Left renal cortex interstitium (tissue), 4 donors: ENCODE measurements at places on chromosomes 13 and 19.
A peak's percentile ranks its signal among the peaks of the same experiment; 100 is the strongest.

- no peak for DNase-seq
These were observed 7.8 kb upstream of the OR7C2 start for GRCh38 chr19:14933506-14933905.

DNA sequence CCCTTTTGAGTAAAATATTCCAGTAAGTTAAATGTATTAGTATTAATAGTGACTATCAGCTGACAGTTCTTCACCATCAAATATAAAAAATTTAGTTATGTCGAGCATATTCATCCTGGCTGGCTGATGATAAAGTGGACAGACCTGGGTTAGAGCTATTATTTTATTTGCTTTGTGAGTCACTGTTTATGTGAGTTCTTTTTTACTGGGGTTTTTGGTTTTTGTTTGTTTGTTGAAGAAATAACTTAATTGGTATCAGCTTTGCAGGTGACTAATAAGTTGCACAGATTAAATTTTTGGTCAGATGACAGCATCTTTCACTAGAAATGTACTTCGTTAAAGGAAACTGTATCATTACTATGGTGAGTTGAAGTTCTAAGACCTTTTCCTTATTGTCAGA, 224.7 kb downstream of the GGACT start:
- no peak for DNase-seq

DNA sequence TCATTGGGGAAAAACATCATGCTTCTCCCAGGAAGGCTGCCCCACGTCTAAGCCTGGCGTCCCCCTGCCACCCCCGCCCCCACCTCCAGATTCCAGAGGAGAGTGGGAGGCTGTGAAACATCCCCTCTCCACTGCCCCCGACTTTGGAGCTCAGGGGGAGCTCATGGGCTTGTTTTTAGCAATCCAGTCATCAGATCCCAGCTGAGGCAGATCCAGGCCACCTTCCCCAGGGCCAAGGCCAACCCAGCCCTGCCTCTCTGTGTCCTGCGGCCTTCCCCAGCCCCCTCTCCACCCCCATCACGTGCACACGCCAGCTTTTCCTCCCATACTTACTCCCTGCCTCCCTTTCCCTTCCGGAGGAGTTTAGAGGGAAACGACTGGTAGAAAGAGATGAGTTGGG, 38.8 kb downstream of the SHISA2 start:
- no peak for DNase-seq

DNA sequence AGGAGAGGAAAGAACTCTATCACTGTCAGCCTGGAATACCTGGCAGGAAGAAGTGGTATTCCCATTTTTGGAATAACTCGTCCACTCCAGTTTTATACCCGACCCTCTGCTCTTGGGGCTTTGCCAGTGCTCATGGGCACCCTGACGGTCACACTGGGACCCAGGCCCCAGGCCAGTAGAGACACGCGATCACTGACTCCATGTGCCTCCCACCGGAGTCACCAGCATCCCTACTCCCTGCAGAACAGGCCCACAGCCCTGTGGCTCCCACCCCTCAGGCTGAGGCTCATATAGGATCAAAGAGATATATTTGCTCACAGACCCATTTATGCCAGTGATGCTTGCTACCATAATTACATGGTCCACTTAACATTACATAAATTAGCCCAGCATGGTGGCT, 3.5 kb downstream of the GRTP1 start:
- no peak for DNase-seq

- DNase-seq = no peak
These were observed 14.0 kb downstream of the NKPD1 start for GRCh38 chr19:45146741-45147205.

DNA sequence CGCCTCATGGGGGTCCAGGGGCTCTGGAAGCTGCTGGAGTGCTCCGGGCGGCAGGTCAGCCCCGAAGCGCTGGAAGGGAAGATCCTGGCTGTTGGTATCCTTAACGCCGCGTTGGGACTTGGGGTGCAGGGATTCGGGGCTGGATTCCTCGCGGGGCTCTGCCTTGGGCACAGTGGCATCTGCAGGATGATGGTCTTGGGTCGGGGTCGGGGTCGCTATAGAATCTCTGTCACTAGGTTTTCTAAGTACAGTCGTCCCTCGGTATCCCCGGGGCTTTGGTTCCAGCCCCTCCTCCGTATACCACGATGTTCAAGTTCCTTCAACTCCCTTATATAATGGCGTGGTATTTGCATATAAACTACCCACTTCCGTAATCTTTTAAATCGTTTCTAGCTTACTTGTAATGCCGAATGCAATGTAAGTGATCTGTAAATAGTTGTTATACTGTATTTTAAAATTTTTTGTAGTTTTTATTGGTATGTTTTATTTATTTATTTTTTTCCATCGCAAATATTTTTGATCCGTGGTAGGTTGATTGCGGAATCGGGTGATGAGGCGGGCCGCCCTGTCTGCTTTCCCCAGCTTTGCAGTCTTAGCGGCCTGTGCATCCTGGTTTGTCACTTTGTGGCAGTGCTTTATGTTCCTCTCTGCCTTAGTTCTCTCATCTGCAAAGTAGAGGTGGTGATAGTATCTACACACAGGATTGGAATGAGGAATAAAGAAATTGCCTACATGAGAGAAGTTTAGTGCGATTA, 606 bp downstream of the ERCC5 start:
- DNase-seq = peak; percentile 24

DNA sequence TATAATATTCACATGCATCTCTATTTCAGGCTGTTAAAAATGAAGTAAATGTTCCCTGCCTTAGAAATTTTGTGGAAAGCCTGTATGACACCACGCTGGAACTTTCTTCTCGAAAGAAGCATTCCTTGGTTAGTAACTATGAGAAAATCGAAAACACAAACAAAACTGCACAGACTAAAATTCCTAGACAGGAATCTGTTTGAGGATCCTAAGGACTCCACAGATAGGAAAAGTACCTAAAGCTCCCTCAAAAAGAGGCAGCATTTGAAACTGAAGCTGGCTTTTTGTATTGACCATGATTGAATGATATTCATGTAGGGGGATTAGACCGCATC, 103.4 kb downstream of the FRY start:
- no peak for DNase-seq

DNA sequence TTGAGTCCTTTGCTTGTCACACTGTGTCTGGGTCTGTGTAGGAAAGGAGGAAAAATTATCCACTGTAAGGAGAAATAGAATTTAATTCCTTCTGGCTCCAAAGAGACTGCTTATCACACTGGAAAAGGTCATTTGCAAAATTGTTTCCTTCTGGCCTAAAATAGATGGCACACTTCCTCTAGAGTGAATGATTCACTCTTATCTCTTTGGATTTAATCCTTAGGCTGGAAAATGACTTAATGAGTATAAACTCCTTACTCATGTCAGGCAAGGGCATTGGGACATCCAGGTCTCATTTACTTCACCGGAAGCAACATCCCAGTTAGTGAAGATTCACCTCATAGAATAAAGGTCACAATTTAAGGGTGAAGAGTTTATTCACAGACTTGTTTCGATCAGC, 293.6 kb downstream of the OXGR1 start:
- no peak for DNase-seq

DNA sequence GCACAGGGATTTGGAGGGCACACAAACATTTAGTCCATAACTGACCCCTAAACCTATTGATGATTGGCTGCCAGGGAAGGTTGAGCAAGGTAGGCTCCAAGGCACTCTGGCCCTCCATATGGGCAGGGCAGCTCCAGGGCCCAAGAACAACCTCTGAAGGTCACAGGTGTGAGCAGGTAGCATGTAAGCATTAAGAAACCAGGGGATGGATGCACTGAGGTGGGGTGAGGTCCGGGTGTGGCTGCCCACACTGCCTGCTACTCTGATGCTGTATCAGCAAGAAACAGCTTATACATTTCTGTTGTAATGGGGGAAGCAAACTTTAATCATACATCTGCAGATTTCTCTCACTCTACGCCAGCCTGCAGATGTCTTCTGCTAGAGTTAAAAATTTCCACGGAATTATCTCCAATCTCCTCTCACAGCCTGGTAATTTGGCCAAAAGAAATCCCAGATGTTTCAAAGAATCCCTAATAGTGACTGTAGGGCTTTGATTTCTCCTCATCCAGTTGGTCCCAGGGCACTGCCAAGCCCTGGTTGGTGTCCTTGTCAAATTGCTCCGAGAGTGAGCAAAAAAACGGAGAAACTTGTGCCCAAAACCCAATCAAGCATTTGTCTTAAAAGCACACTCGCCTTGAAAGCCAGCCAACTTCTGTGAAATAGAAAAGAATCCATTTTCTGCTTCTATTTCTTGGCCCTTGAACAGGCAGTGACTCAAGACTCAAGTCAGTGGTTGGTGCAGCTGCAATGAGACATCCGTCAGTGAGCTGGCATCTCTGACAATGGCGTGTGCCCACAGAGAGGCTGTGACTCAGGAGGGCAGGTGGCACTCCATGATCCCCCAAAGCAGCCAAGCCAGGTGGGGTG, 72.5 kb upstream of the MRI1 start:
- DNase-seq = no peak

GRCh38 chr13:43374621-43375020, 351.2 kb downstream of the DNAJC15 start:
- no peak for DNase-seq

DNA sequence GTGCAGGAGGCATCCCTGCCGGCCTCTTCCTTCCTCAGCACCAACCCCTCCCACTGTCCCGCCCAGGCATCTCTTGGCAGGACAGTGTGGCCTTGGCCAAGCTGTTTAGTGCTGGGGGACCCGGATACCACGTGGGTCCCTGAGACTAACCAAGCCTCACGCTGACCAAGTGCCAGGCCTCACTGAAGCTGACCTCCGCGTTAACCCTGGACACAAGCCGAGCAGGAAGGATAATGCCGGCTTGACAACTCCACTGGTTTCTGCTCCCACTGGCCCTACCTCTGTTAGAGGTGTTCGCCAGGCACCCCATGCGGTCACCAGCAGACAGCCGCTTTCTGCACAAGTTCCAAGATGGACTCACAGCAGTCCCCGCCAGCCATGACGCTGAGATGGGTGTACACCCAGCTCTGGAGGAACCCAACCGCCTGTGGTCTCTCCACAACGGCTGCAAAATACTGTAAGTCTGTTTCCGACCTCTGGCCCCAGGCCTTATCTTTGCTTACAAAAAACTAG, 12.4 kb downstream of the GRTP1 start:
- no peak for DNase-seq

GRCh38 chr19:2616741-2617392, 85.6 kb downstream of the GNG7 start:
- DNase-seq = no peak

- DNase-seq = peak; percentile 3
These were observed 1124.9 kb downstream of the EFNB2 start for GRCh38 chr13:105410602-105411001.

GRCh38 chr13:37168926-37169325, 63.5 kb upstream of the CSNK1A1L start:
- no peak for DNase-seq

- DNase-seq = no peak
These were observed 89.8 kb upstream of the MYCBP2 start for GRCh38 chr13:77416666-77417212.

GRCh38 chr19:1608359-1609102, 3.3 kb upstream of the UQCR11 start:
- DNase-seq = no peak

DNA sequence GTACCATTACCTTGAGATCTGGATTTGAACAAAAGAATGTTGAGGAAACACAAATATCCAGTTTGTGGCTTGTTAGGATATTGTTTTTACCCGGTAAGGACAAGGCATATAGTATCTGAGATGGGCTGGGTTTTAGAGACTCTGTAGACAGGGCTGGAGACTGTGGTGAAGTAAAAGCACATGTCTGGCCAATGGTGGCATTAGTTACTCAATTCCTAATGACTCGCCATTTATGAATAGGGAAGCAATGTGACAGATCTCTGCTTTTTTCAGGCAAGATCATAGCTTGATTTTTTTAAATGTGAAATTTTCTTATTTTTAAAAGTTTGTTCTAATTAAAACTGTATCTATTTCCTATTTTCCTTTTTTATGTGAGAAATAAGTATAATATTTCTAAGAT, 371.1 kb upstream of the SPRY2 start:
- DNase-seq = no peak

DNA sequence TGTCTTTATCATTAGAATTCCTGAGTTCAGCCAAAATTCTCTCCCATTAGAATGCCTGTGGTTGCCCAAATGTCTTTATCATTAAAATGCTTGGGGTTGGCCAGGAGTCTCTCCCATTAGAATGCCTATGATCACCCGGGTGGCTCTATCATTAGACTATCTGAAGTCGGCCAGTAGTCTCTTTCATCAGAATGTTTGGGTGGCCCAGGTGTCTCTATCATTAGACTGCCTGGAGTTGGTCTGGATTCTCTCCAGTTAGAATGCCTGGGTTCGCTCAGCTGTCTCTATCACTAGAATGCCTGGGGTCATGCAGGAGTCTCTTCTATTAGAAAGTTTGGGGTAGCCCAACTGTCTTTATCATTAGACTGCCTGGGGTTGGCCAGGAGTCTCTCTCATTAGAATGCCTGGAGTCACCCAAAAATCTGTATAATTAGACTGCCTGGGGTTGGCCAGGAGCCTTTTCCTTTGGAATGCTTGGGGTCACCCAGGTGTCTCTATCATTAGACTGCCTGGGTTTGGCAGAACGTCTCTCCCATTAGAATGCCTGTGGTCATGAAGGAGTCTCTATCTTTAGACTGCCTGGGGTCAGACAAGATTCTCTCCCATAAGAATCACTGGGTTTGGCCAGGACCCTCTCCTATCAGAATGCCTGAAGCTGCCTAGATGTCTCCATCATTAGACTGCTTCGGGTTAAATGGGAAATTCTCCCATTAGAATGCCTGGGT, 1478.3 kb downstream of the UQCRFS1 start:
- DNase-seq = no peak

GRCh38 chr19:45175515-45176345, 2.3 kb downstream of the TRAPPC6A start:
- no peak for DNase-seq

DNA sequence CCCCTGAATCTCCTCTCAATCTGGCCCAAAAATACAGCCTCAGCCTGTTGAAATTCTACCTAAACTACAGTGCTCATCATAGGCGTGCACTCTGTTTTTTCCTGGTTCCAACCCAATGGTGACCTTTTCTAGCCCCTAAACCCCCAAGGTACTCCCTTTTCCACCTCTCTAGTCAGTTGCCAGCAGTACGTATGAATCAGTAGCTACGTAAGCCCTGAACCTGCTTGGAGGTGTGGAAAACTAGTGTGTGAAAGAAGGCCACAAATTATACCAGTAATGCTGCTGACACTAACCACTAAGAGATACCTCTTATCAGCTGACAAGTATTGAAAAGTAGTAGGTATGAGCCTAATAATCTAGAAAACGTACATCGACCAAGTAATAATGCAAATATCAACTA, 60.9 kb downstream of the FOXO1 start:
- no peak for DNase-seq

DNA sequence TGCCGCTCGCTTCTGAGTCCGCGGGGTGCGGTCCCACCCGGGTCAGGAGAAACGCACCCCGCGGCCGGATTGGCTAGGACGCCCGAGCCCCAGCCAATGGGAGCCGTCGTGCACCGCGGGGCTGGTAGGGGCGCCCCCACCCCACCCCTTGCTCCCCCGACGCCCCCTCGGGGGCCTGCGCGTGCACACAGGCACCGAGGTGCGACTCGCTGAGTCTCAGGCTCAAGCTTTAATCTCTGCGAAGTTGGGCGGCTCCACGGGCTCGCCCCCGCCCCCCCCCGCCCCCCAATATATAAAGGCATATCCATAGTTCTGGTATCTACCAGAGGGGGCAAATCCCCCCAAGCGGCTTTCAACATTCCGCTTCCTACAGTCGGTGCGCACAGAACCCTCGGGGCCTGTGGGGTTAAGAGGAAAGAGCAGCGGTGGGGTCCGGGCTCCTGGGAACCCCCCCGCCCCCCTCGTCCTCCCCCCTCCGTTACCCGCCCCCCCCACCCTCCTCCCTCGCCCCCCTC, at the start of gene COX6B2:
Gene COX6B2, minus strand, starts transcription at position 22 of the 515 bp plus-strand sequence. CDS start 198 bp downstream, outside the sequence.
- no peak for DNase-seq
